ENCODE measurements at places on chromosomes 1 and 21.

- no peak for DNase-seq
These were observed 591 bp upstream of the KDM1A start for GRCh38 chr1:23018661-23019093.

- DNase-seq = peak; percentile 38
These were observed 19.9 kb downstream of the COA6 start for GRCh38 chr1:234393190-234393589.

DNA sequence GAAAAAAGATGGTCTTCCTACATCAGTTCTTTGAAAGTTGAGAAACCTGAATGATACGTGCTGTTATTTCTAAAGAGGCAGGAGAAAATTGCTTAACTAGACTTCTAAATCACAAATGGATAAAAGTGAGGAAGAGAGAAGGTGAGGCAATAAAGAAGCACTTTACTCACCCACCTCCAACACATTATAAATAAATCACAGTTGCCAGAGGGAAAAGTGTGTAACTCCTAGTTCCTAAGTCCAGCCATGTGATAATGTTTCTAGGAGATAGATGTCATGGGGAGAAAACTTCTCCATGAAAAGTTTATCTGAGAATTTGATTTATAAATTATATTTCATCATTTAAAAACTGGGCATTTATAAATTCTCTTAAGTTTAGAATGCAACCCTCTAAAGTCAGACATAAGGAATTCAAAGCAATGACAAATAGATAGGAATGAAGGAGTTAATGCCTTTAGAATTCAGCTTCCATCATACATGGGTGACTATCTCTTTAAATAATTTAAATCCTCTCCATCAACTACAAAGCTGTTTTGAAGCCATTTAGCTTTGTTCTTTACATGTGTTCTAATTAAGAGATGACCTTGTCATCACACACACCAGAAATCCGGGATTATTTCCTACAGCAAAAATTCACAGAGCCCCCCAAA, 60.0 kb downstream of the NRIP1 start:
- no peak for DNase-seq

- DNase-seq = no peak
These were observed 6.8 kb upstream of the IL24 start for GRCh38 chr1:206890125-206891060.

DNA sequence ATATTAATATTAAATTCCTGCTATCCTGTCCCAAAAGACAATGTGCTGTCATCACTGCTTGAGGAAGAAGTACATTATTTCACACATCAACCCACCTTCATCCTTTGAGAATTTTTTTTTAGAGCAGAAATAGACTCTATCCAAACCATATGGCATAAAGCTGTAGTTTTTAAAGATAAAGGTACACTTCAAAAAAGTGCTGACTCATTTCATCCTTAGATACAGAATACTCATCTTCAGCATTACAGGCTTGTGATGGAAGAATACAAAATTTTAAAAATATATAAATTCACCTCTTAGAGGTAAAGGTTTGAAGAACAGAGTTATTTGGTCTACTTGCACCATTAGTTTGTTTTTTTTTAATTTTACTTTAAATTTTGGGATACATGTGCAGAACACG, 126.7 kb upstream of the ERG start:
- no peak for DNase-seq

- no peak for DNase-seq
These were observed 53.0 kb upstream of the SPATA6 start for GRCh38 chr1:48524892-48525467.

- DNase-seq = no peak
These were observed 120.6 kb downstream of the TNFSF18 start for GRCh38 chr1:172930142-172930541.

GRCh38 chr1:48932366-48932765, 155.7 kb upstream of the BEND5 start:
- no peak for DNase-seq

GRCh38 chr21:17368748-17369363, 144.0 kb upstream of the CXADR start:
- no peak for DNase-seq

DNA sequence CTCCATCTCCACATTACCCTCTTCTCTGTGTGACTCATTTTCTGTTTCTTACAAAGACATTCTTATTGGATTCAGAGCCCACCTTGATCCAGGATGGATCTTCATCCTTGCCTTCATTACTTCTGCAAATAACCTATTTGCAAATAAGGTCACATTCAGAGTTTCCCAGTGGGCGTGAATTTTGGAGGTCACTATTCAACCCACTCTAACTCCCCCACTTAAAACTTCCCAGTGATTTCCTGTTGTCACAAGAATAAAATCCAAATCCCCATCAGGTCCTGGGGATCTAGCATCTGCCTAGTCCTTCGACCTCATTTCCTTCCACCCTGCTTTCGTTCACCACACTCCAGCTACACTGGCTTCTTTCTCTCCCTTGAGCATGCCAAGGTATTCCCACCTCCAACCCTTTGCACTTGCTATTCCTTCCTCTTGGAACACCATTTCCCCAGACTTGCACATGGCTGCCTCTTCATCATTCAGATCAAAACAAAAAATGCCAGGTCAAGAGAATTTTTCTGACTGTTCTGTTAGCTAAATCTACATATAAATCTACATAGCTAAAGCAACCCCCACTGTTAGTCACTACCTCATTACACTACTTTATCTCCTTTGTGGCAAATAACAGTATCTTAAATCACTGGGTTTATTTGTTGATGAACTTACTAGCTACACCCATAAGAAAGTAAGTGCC, 187.2 kb downstream of the TOMM20 start:
- no peak for DNase-seq

DNA sequence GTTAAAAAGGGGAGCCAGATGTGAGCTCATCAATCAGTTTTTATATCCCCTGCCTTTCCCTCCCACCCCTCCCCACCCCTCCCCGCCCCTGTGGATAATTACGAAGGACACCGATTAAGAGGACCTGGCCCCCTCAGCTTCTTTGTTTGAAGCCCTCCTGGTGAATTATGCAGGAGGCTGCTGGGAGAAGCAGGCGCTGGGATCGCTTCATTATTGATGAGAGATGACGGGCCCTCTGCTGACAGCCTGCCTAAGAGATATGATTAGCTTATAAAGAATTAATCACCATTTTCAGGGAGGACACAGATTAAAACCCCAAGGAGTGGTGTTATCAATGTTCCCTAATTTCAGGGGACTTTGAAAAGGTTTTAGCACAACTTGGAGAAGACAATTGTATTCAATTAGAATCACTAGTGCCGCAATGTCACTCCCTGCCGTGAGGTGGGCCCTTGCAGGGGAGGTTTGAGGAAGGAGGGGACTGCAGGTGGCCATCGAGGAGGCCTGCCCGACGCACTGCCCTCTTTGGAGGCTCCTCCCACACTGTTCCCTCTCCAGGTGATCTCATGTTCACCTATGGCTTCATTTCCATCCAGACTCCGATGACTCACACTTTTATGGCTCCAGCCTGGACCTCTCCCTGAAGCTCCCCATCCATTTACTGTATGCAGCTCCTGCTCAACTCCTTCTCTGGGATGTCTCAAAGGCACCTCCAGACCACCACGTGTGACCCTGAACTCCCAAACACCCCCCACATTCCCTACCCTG, 67.0 kb upstream of the KLHDC7A start:
- no peak for DNase-seq

GRCh38 chr1:68459796-68460195, 10.0 kb upstream of the RPE65 start:
- no peak for DNase-seq

DNA sequence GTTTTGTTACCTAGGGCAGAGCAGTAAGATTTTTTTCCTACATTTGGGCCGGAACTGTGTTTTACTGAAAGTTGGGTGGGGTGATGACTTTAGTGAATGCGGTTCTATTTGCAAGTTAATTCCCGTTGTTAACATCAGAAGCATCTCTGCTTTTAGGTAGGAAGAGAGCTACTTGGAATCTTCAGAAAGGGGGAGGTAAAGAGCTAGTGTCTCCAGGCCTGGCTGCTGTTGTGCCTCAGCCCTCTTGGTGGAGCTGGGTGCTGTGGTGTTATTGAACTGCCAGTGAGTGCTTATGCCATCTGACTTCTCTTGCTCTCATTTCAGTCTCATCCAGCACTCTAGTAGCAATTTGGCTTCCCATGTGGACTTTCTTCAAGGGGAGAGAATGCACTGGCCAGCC, 3.4 kb downstream of the KDM4A start:
- no peak for DNase-seq

GRCh38 chr1:238955934-238956333, 430.4 kb upstream of the CHRM3 start:
- no peak for DNase-seq

DNA sequence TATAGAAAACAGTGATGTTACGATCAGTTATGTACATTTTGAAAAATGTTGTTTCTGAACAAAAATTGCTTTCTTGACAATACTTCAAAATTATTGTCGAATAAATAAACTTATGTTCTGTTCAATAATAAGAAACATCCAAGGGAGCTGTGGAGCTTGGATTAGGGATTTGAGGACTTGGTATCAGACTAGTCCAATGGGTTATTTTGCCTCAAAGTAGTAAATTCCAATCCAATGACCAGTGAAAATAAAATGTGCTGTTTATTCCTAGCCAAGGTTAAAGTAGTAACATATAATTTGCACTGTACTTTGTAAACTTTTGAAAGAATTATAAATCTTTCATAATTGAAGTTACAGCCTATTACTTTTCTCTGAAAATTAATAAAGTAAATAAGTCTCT, 79.1 kb upstream of the IVNS1ABP start:
- DNase-seq = no peak

GRCh38 chr1:172758259-172758658, 99.4 kb downstream of the FASLG start:
- DNase-seq = no peak

GRCh38 chr1:214544791-214545190, 6.6 kb downstream of the PTPN14 start:
- no peak for DNase-seq

- no peak for DNase-seq
These were observed 2.7 kb downstream of the COL8A2 start for GRCh38 chr1:36122062-36123030.

GRCh38 chr1:8591569-8591968, 225.9 kb downstream of the RERE start:
- DNase-seq = no peak

DNA sequence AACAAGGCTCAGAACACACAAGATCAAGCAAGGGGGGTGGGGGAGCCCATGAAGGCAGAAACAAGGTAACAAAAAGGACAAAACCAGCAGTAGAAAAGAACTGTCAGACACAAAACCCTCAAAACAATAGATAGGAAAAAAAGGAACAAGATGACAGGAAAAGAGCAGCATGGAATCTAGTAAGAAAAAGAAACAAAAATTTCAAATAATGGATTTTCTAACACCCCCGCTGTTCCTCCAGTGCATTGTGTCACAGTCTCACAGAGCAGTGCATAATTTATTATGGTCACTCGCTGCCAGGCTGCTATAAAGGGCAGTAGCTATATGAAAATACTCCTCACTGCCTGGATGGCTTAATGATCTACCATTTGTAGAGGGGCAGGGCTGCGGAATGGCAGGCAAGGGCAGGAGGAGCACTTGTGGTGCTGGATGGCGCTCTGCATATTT, 567.9 kb downstream of the DPYD start:
- no peak for DNase-seq

DNA sequence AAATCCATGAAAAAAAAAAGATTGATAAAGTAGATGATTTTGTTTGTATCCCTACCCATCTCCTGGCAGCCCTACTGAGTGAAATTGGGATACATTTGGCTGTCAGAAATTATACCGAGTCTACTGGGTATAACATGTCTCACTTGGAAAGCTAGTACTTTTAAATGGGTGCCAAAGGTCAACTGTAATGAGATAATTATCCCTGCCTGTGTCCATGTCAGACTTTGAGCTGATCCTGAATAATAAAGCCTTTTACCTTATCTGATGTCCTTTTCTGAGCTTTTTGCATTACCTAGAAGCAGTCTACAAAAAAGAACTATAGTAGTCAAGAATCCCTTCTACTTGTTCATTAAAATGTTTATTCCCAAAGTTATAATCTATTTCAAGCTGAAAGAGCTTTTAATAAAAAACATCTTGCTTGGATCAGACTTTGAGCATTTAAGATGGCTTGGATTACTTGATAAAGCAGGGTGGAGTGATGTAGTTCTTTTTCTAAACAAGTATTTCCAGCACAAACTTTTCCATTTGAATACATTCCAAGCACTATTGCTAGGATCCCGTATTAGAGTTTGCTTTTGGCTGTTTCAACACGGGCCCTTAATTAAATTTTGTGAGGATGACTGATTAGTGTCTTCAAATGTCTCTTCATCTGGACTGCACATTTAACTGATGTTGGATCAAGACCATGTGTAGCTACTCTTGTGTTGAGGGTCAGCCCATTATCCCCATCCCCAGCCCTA, 69.2 kb downstream of the DTL start:
- no peak for DNase-seq

- no peak for DNase-seq
These were observed 161.3 kb downstream of the ROR1 start for GRCh38 chr1:63935143-63935542.

DNA sequence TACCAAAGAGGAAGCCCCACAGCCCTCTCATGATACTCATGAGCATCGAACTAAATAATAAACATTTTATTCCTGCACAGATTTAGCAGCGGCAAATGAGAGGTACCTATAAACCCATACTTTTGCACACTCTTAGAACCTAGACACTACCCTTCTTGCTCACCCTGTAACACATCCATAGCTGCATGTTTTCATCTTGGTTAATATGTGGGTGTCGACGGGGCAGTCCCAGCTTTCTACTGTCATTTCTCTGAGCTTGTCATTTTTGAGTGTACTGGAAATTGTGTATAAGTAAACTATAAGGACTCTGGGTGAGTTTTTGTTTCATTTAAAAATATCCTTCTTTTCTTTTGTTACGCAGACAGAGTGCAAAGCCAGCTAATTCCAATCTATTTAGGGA, 25.5 kb downstream of the OVGP1 start:
- DNase-seq = no peak

DNA sequence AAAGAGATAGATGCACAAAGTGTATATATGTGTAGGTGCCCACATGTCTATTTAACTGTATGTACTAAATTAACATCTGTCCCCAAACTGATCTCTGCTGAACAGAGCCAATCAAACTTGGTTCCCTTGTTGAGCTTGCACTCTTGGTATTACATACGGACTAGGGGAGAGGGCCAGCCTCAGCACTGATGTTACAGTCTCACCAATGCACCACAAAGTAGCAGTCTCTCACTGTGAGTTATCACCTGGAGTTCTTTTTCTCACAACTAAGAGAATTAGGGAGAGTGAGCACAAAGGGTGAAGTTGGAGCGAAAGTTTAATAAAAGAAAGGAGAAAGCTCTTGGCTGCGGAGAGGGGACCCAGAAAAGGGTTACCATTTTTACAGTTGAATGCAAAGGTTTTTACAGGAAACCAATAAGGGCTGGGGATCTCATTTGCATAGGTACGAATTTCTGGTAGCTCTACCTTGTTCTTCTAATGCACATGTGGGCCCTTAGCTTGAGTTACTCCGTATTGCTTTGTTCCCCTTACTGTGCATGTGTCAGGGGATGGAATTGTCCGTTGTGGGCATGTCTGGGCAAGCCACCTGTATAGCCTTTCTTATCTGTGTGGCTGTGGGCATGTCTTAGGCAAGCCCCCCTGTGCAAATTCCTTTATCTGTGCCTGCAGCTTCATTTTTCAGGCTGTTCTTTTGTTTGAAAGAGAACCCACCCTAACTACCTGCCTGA, 13.3 kb upstream of the CHI3L2 start:
- DNase-seq = peak; percentile 13
